ENCODE measurements at places on chromosomes 3 and 15.

DNA sequence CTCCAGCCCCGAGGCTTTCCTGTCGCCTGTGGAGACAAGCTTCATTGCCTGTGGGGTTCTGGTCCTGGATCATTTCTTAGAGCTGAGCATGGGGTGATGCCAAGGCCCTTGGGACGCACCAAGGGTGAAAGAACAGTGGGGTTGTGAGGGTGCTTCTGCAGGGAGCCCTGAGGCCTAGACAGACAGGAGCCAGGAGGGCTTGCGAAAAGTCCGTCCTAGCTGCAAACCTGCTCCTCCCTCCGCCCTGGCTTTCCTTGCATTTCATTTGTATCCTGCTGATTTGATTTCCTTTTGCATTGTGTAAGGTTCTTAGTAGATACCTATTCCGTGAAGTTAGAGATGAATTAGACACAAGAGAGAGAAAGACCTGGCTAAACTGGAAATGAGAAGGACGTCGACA, 286.9 kb upstream of the C2CD4B start:
- no peak for DNase-seq

GRCh38 chr3:151974067-151974466, 100.6 kb downstream of the SUCNR1 start:
- no peak for DNase-seq

DNA sequence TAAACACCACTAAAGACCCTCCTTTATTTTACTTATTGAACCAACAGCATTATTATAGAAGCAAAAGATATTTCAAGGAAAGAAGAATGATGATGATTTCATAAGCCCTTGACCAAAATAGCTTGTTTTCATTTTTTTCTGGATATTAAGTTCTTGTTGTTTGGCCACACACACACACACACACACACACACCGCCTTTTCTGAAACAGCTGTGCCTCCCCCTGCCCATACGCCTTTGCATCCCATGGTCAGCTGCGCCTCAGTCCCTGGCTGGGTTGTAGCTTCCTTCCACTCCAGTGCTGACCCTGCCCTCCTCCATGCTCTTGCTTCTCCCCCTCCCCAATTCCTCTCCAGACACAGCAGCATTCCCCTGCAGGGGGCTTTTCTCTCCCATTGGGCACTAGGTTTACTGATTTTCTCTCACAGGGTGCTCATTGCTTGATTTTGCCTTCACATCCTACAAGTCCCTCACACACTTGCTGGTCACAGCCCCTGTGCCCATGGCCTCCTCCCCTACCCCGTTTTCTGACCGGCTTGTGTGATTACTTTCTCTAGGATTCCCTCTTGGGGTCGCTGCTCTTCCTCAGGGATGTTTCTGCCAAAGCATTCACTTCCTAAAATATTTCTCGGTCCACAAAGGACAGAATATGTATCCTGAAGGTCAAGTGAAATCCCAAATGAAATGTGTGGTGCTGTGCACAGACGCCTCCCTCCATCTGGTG, 18.4 kb downstream of the MESP1 start:
- no peak for DNase-seq

DNA sequence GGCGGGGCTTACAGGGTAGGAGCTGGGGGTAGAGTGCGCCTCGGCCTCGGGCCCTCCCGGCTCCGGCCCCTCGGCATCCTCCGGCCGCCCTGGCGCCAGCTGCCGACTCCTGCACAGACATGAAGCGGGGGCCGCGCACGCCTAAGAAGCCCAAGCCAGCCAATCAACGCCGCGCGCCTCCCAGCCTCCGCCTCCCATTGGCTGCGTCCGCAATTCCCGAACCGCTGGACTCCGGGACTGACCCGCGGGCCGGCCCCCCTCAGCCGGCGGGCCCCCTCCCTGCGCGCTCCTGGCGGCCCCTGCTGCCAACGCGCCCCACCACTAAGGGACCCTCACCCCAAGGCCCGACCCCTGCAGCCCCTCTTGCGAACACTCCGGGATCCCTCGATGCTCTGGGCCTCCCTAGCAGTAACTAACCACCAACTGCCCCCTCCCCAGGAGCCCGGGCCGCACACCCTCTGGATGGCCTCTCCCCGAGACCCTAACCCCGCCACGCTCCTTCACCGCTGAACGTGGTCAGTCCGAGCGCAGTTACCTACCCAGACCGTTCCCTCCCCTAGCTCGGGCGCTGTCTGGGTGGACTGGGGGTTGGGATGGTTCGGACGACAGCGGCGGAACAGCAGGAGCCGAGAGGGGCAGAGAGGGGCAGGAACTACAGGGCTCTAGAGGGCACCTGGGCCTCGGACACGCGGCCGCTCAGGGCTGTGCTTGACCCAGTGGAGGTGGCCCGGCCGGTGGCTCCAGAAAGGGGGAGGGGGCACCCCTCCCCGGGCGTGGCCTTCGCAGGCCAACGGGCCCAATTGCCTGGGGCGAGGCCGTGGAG, 5.0 kb downstream of the GATA2 start:
- DNase-seq: peak; percentile 6

- DNase-seq: no peak
Measured at GRCh38 chr15:101478701-101479341, 10.7 kb downstream of the PCSK6 start.

- DNase-seq: no peak
Measured at GRCh38 chr3:149955449-149955848, 15.2 kb downstream of the PFN2 start.

- DNase-seq: no peak
Measured at GRCh38 chr3:8317661-8318649, 183.7 kb upstream of the LMCD1 start.

DNA sequence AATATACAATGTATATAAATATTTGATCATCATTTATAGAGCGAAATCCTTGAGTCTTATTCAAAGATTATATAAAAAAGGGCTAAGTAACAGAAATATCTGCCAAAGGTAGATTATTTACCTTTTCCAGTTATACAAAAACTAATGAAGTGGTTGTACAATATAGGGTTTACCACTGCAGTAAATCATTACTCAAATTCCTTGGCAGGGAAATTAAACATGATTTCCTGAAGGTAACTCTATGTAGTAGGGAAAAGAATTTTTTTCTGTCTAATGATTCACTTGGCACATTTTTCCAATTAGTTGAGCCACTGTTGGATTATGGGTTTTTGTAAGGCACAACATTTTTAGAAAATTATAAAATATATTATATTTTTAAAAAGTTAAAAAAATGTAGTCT, 129.6 kb downstream of the NR2F2 start:
- no peak for DNase-seq

DNA sequence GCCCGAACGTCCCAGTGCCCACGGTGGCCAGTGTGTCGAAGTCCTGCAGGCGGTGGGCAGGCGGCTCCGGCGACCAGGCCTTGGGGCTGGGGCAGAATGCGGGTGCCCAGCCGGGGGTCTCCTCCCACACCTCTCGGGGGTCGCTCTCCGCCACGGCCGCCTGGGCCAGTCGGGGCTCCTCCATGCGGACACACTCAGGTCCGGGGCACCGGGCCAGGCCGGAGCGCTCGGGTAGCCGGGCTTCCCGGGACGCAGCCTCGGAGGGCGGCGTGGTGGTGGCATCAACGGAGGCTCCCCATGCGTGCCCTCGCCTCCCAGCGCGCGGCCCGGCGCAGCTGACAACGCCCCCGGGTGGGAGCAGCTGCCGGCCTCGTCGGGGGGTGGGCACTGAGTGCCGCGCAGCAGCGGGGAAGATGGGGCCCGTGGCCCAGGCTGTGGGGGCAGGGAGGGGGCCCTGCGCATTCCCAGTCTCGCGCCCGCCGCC, 30.1 kb upstream of the CERS3 start:
- no peak for DNase-seq

DNA sequence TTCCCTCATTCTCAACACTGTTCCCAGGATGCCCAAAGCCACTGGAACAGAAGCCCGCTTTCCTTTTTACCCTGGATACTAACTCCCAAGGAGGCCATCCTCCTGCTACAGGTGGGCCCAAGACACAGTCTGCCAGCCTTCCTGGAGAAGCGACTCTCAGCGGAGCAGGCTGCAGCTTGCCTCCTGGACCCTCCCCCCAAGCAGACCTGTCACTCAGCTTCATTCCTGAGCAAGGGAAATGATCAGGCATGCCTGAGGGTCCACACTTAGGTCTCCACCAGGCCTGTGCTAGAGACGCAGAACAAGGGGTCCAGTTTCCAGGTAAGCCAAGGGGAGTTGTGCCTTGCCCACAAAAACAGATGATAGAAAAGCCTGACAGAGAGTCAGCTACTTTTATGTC, 62.8 kb downstream of the SLCO2A1 start:
- DNase-seq: no peak

GRCh38 chr3:171407759-171408158, 52.4 kb downstream of the TNIK start:
- no peak for DNase-seq

DNA sequence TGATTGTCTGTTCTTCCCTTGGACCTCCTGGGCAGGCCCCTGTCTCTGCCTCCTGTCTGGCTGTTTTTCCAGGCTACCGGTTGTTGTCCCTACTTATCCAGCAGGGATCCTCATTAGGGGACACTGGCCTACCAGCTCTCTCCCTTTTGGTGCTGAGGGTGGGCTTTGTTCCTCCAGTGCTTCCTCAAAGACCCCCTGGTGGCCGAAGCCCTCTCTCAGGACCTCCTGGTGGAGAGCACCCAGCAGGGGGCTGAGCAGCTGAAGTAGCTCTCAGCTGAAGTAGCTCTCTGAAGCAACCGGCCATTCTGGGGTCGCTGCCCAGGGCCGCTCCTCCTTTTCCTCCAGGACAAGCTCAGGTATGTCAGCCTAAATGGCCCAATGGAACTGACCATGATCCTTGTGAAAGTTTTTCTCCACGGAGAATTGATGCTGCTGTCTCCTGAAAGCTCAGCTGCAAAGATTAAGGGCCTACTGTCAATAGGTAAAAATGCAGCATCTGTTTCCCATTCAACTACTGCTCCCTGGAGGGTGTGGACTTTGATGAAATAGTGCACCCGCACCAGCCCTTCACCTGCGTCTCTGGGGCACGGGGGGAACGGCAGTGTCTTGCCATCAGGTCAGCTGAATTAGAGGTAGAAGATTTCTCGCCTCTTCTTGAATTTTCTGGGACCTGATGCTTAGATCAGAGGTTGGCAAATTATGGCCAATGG, 27.6 kb downstream of the ARNT2 start:
- DNase-seq: no peak
